ENCODE measurements at places on chromosomes 2 and 18.

DNA sequence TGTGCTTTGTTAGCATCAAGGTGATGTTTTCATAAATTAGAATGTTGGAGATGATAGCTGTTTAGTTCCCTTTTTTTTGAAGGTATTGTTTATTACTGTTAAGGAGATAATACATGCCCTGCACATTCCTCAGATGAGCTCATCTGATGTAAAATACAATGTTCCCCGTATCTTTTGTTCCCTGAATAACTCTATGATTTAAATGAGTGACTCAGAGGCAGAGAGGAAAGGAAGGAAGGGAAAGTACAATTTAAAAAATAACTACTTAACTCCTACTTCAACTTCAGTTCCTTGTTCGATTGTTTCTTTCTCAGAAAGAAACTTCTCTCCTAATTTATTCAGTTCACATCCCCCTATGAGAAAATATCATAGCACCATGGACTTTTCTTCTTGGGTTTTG, 208.7 kb downstream of the KCNE4 start:
- DNase-seq: no peak

DNA sequence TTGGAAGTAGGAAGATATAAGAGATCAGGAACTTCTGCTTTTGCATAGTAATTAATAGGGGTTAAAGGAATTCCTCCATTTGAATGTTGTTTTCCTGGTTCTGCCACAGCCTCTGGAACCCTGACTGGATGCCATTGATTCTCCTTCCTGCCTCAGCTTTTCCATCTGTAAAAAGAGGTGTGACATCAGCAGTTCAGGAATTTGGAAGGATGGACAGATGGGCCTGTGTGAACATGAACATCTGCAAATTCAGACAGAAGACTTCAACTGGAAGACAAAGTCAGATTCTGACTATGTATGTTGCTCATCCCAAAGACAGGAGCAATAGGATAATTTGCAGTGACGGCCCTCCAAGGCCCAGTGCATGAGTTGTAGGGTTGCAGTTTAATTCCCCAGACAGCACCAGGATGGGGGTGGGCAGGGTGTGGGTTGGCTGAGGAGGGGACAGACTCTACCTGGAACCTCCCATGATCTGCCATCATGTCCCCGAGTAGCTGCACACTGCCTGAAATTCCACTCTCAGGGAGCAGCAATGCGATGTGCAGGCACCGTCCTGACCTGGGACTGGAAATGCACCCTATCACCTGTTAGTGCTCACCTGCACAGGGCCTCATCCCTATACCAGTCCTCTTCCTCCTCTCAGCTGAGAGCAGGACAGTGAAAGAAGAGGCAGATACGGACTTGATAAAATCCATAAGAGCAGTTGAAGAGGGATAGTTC, 98.9 kb upstream of the EPAS1 start:
- DNase-seq: no peak

DNA sequence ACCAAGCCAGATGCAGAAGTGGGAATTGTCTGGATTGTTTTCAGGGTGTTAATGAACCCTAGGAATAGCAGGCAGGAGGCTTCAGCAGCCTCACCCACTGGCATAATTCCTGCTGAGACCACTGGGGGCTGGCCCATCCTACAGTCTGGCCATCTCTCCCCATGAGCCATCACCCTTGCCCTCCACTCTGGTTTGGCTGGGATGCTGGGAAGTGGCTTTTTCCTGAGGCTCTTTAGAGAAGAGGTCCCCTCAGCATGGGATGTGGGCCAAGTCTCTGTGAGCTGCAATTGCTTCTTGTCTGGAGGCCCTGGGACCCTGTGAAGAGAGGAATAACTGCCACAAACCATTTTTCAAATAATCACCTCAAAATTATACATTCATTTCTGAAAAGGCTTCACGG, 4.0 kb downstream of the TCF7L1 start:
- DNase-seq: no peak

DNA sequence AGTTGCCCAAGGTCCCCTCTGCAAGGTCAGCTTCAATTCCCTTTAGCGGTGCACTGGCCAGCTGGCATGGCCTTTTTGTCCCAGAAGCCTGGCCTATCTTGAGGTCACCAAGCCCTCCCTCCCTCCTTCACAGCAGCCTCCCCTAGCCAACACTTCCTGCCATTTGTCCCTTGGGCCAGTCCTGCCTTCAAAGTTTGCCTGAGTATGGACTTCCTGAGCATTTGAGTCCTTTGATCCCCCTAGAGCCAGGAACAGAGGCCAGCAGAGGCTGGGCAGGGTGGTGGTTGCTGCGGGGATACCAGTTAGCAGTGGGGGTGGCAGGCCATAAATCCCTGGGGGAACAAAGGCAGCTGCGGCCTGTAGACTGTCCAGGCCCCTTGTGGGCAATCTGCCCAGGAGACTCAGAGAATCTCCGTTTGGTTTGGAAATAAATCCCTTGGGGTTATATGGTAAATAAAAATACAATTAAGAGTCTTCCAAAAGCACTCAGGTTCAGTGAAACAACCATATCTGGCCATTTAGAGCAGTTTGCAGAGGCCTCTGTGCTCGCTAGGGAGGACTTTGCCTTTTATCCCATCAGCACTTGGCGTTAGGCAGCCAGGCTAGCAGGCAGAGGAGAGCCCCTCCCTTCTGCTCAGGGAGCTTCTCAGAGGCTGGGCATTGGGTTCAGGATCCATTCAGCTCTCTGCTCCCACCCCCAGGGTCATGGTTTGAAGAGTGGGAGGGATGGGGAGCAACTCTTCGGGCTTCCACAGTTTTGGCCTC, 3.1 kb upstream of the HES6 start:
- DNase-seq: no peak

DNA sequence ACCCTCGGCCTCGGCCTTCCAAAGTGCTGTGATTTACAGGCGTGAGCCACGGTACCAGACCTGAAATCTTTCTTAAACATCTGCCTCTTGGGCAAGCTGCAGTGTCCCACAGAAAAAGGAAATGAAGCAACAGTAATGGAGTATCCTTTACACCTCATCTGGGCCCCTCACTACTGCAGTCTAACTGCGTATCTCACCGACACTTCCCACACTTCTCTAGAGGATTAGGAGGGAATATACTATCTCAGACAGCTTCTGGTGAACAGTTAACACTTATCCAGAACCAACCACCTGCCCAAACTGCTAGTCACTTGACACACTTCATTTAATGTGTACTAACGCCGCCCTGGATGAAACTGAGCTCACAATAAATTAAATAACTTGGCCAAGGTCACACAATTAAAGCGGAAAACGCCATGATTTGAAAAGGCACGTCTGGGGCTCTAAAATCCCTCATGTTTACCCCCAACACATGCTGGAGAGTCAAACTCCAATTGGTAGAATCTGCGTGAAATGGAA, 993 bp downstream of the COX7A2L start:
- no peak for DNase-seq

- no peak for DNase-seq
These were observed 141.4 kb downstream of the SNTG2 start for GRCh38 chr2:1091895-1092585.

- DNase-seq: no peak
These were observed at the start of gene TMEFF2 for GRCh38 chr2:192194866-192195547. Gene TMEFF2, minus strand, starts transcription at chr2:192194933. Its CDS starts 409 bp downstream, at chr2:192194524.

- DNase-seq: no peak
These were observed 28.9 kb downstream of the RBBP8 start for GRCh38 chr18:22962004-22962403.

GRCh38 chr18:24019641-24020331, 5.2 kb downstream of the TTC39C start:
- peak; percentile 33 for DNase-seq
